Foreskin keratinocyte (primary cell): ENCODE measurements at places on chromosomes 11 and 22. TPM values are rescaled to one million over a fixed set of nuclear protein-coding genes. Genes with fewer than 3 reads are reported as not detected.

- no peak for DNase-seq
Measured at GRCh38 chr11:128324051-128324481, 263.3 kb downstream of the ETS1 start.

DNA sequence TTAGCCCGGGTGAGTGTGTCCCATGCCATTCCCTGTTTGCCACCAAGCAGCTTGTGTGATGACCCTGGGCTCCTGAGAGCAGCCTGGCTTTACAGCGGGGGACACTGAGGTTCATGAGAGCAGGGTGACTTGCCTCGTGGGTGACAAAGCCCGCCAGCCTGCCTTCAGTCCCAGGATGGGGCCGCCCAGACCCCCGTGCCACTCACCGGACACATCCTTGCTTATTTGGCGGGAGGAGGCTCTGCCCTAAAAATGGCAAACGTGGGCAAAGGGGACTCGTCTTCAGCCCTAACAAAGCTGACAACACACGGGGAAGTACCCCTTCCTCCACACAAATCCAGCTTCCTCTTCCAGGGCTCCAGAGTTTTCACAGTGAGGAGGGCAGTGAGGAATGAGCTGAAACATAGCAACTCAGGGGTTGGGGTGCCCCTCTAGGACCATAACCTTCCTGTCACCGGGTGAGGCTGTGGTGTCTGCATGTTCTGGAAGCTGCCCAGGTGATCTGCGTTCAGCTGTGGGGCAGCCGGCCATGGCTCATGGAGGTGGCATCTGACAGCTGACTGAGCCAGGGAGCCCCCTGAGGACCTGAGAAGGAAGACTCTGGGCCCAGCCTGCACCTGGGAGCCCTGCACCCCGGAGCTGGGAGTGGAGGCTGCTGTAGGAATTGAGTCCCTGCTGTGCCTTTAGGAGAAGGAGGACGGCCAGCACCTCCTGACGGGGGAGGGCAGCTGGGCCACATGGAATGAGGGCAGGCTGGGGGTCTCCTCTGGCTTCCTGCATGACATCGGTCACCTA is 16.7 kb downstream of the RIBC2 start:
- DNase-seq: no peak

DNA sequence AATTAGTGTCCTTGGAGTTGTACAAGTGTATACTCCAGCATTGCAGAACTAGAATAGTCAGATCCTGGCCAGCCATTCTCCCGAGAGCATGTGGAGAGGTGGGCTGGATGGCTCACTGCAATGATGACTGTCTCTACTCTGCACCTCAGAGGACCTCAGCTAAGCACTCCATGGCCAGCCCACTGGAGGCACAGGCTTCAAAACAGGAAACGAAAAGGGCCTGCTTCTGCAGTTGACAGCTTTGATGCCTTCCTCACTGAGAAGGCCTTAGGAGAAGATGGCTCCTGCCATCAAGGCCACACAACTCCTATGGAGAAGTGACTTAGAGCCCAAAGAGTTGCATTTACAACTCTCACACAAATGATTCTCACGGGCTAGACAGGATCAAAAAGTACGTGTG is 9.1 kb downstream of the POLD4 start:
- DNase-seq: no peak

Gene LINC01488
- polyA plus RNA-seq: not detected in 2 replicates

- DNase-seq: no peak
Measured at GRCh38 chr22:28802595-28803123, 2.3 kb upstream of the XBP1 start.

Gene IL18BP
- polyA plus RNA-seq: 0.74 and 0.89 TPM in 2 replicates

- DNase-seq: no peak
Measured at GRCh38 chr11:29755474-29755873, 261.4 kb downstream of the KCNA4 start.

DNA sequence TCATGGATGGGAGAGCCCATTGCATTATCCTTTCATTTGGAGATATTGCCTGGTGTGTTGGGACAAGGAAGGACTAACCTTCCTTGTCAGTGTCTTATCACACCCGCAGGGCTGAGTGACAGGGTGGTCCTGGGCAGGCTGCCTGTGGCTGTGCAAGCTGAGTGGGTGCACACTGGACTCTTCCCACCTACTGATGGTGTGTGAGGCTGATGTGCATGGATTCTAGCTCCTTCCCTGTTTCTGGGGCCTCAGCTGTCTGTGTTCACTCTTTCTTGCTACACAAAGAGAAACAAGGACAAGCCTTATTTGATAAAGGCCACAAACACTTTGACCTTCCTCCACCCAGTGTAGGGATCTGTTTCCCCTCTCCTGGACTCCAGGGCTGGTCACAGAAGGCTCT is 22.0 kb downstream of the TBX1 start:
- DNase-seq: no peak

Gene SLC22A12
- polyA plus RNA-seq: not detected in 2 replicates

Gene CCDC188
- not detected in 2 replicates for polyA plus RNA-seq

Gene TMEM191B
- 0.87 and 4.1 TPM in 2 replicates for polyA plus RNA-seq

GRCh38 chr11:86171627-86172026 is 72.9 kb upstream of the EED start:
- DNase-seq: no peak
